ENCODE measurements at places on chromosomes 3 and 15.

GRCh38 chr3:160564258-160564911 lies 986 bp downstream of the KPNA4 start:
- DNase-seq = no peak

GRCh38 chr3:196688349-196688748 lies 23.7 kb downstream of the CEP19 start:
- peak; percentile 8 for DNase-seq

GRCh38 chr3:167653760-167654159 lies at the start of gene WDR49:
Gene WDR49, minus strand, starts transcription at chr3:167653942. Its CDS starts 517 bp downstream, at chr3:167653425.
- DNase-seq = no peak

- DNase-seq = no peak
These were observed 646 bp downstream of the HRH1 start for GRCh38 chr3:11154953-11155325.

- no peak for DNase-seq
These were observed 2.6 kb downstream of the SACM1L start for GRCh38 chr3:45691842-45692241.

- DNase-seq = no peak
These were observed 30.1 kb upstream of the NANOGP8 start for GRCh38 chr15:35115155-35115725.

Data from hippocampal formation (tissue), 2 donors.